ENCODE measurements at places on chromosomes 7 and 10.

GRCh38 chr10:98269435-98269912, 1.5 kb upstream of the LOXL4 start:
- DNase-seq, result no peak

DNA sequence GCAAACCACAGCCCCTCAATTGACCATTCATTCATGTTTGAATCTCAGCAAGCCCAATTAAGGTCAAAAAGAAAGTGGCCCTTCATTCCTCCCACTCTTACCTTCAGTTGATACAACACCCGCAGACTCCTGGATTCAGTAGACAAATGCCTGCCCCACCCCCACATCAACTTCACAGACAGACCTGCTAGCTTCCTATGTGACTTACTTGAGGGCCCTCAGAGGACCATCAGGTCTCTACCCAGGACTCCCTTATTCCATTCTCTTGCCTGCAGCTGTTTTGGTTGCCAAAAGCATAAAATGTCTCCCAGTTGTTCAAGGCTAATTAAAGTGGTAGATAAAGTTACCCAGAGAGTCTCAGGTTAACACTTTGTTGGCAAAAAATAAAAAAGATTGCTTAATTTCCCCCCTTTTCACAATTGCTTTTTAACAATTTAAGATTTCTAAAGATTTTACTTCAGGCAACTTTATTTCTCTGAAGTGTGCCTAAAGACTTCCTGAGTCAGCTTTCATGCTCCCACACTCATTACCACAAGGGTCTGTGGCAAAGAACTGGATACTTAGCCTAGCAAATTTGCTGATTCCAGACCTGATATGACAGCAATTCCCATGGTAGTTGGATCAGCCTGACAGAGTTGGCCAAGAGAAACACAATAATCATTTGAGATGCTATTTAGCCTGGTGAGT, 3.3 kb upstream of the MTERF1 start:
- DNase-seq, result no peak

DNA sequence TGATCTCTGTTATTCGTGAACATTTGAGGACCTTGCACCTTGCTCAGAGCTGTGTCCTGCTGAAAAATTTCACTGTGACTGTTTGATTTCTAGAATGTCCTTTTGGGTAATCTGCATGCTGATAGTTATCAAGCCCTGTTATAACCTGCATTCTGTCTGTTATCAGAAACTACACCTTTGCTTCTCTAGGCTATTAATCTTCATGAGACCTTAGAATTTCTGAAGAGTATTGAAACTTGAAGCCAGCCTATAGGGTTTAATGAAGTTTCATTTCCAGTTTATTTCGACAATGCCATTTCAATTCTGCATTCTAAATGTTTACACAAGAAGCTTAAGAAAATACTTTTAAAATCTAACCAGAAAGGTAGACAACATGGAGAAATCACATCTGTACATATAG, 856.2 kb downstream of the SORCS1 start:
- no peak for DNase-seq

DNA sequence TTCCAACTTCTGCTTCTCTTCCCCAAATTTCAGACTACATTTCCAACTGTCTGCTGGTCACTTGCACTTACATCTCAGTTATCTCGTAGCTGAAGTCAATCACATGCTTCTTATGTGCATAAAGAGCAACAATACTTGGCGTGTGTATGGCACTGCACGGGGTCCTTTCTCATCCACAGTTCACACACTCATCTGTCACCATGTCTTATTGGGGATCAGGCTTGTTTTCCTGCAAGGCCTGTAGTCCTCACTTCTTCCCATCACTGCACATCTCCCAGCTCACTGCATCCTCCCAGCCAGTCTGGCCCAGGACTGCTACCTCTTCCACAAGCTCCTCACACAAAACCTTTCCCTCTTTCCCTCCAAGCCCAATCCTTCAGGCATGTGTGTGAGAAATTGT, 35.3 kb downstream of the NUDCD3 start:
- no peak for DNase-seq

DNA sequence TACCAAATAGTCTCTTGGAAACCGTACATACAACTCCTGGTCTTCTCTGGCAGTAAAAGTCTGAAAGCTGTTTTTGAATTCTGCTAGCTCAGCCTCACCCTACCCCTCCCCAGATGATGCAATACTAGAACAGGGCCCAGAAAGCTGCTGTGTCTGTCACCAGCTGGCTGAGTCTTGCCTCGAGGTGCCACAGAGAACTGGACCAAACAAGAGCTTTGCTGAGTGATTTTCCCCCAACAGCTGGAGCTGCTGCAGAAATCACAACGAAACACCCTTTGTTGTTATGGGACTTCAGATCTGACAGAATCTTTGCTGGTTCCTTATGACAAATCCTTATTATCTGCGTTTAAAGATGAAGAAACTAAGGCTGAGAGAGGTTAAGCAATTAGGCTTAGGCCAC, 134.1 kb downstream of the SPAG6 start:
- DNase-seq, result no peak

DNA sequence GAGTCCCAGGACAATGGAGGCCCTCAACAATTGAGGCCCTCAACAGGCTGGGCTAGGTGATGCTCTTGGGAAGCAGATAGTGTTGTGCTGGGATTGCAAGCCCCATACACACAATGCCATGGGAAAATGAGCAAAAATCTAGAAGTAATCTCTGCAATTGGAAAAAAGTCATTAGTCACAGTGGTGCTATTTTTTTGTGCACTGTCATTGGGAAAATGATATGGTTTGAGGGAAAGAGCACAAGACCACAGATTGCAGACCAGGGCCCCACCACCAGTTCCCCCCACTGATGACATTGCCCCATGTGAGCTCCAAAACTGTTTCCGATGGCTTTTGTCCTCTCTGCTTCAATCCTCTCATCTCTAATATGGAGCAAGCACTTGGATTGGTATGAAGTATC, 1.9 kb downstream of the KCTD7 start:
- DNase-seq, result no peak

DNA sequence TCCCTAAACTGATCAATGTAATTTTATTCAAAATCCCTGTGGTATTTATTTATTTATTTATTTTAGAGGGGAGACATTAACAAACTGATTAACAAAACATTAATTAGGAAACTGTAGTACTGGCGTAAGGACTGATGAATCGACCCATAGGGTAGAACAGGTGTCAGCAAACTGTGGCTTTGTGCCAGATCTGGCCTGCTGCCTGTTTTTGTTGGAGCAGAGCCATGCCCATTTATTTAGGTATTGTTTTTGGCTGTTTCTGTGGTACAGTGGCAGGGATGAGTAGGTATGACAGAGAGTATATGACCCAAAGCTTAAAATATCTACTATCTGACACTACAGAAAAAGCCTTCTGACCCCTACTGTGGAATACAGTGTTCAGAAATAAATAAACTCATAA, 332.5 kb upstream of the ETV1 start:
- no peak for DNase-seq

DNA sequence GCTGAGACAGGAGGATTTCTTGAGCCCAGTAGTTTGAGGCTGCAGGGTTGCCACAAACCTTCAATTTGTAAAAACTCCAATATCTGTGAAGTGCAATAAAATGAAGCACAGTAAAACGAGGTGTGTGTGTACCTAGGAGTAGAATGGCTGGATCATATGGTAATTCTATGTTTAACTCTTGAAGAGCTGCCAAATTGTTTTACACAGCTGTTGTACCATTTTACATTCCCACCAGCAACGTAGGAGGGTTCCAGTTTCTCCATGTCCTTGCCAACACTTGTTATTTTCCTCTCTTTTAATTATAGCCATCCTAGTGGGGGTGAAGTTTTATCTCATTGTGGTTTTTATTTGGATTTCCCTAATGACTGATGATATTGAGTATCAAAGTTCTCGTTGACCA, 16.2 kb downstream of the PLEKHA1 start:
- DNase-seq, result no peak

DNA sequence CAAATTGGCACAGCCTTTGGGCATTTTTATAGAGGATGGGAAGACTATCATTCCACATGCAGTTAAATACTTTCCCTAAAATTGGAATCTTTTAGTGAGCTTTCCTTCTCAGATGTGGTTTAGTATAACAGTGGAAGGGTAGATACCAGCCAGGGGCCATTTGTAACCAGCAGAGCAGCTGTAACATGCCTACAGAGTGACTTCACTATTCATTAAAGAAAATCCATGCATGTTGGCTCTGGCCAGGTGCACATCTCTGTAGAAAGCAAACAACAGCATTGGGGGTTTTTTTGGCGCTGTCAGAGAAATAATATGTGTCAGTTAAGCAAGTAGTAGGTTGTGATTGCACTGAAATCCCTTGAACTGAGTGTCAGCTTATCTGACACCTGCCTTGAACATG, 115.6 kb downstream of the LHFPL3 start:
- DNase-seq, result no peak

DNA sequence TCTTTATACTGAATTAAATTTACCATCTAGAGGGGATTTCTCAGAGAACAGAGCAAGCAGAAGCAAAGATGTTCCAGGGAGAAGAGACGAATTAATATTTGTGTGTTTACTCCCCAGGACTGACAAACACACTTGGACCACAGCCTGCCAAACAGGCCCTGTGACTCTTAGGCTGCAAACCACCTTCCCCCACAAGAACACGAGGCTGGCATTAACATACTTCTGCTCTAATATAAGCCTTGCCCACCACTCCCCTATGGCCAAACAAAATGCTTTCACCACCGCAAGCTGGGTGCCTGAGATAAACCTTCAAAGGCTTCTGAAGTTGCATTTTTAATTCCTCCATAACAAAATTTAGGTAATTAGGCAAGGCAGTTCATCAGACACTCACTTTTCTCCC, 88.4 kb downstream of the FGFR2 start:
- no peak for DNase-seq

GRCh38 chr7:154183482-154183881, 131.3 kb downstream of the DPP6 start:
- DNase-seq, result no peak

GRCh38 chr7:2450198-2451107, 25.7 kb downstream of the GRIFIN start:
- DNase-seq, result no peak

- DNase-seq, result no peak
Observed at GRCh38 chr10:100468322-100468721, 5.5 kb downstream of the WNT8B start.

DNA sequence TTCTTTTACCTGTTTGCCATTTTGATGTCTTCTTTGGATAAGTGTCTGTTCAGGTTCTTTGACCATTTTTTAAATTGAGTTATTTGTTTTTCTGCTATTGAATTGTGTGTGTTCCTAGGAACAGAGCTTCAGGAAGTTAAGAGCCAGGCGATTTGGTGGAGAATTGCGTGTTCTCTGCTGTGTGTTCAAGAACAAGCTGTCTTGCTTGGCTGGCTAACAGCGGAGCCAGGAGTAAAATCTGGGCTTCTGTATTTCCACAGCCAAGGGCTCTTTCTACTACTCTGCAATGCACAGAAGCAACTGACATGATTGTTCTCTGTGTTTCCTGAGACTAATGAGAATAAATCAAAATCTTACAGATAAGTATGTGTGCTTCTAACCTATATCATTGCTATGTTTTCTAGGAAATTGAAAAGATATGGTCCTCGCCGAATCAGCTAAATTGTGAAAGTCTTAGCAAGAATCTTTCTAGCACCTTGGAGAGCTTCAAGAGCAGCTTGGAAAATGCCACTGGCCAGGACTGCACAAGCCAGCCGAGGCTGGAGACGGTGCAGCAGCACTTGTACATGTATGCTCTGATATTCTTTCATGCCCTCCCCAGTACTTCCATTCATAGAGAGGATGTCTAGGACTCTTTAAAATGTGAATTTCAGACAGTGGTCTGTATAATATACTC, 124.2 kb downstream of the ABCA13 start:
- no peak for DNase-seq

DNA sequence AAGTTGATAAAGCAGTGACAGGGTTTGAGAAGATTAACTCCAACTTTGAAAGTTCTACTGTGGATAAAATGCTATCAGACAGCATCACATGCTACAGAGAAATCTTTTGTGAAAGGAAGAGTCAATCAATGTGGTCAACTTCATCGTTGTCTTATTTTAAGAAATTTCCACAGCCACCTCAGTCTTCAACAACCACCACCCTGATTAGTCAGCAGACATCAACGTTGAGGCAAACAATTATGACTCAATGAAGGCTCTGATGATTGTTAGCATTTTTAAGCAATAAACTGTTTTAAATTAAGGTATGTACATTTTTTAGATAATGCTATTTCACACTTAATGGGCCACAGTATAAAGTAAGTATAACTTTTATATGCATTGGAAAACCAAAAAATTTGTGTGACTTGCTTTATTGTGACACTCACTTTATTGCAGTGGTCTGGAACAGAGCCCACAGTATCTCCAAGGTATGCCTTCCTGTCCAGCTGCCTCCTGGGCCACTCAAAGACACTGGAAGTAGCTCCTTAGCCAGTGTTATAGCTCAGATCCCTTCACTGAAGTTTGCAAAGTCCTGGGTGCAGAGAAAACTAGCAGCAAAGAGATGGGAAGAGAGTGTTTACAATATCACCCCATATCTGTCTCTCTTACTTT, 293.1 kb downstream of the ARHGAP12 start:
- no peak for DNase-seq

GRCh38 chr7:137691566-137691965, 155.2 kb downstream of the DGKI start:
- no peak for DNase-seq

GRCh38 chr10:112624546-112625048, 177.6 kb downstream of the VTI1A start:
- DNase-seq, result no peak

GRCh38 chr7:44177570-44178131, 11.6 kb downstream of the GCK start:
- no peak for DNase-seq

GRCh38 chr7:16739863-16740622, 13.5 kb upstream of the TSPAN13 start:
- no peak for DNase-seq

DNA sequence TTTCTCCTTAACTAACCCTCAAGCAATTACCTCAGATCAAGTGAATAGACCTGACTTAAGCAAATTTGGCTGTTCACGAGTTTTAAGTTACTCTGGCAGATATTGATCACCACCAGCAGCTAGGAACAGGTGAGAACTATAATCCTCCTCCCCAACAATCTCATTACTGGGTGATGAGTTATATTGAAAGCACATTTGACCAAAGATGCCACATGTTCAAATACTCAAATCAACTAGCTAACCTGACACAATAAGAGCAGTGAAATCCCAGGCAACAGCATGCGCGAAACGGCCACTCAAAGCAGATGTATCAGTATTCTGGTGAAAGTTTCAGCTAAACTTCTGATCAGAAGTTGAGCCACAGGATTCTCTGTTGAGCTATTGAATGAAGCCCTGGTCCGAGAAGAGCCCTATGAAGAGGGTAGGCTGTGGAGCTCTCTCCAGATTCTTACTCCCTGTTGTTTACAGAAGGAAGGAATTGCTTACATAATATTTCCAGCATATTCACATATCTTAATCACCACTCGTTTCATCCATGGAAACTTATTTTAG, 52.6 kb downstream of the CAV1 start:
- DNase-seq, result no peak

DNA sequence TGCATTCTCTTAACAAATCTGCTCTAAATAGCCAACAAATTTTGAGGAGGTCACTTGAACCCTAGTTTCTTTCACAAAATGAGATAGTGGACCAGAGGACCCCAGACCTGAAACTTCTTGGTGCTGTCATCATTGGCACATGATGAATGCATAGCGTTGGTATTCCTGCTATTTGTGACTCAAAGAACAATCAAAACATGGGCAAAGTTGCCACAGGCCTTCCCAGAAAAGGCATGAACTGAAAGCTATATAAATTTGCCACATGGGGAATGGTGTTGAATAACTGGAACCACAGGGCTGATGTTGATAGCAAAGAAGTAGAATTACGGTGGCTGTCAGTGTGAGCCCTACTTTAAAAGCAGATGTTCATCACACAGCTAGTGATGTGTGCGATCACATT, 219.9 kb upstream of the KMT2E start:
- no peak for DNase-seq
